ENCODE measurements at places on chromosomes 1 and 21.

DNA sequence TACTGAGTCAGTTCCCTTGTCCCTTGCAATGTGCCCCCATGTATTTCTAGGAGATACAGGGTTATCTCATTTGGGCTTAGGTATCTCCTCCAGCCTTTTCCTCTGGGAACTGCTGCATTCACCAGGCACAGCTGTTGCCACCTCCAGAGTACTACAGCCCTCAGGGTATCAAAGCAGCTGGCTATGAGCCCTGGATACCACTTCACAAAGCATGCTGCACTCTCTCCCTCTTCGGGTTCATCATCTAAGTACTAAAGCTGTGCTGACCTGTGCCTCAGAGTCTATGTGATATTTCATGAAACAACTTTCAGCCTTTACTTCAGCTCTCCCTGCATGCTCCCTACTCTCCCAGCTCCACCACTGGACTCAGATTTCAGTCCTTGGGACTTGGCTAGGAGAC, 62.3 kb downstream of the CCDC185 start:
- H3K4me3 ChIP-seq: no peak overlapping the region
- H3K36me3 ChIP-seq: no peaks in the 10 kb centered on the region
- no peaks in the 10 kb centered on the region for H3K27me3 ChIP-seq
- no peak for DNase-seq
- no peaks in the 10 kb centered on the region for H3K4me1 ChIP-seq
- no peak overlapping the region for H3K27ac ChIP-seq

GRCh38 chr1:115654125-115654524, 12.4 kb downstream of the VANGL1 start:
- H3K36me3 ChIP-seq: peaks cover 7% of the 10 kb centered on the region
- H3K27ac ChIP-seq: no peak overlapping the region
- no peak for DNase-seq
- H3K4me3 ChIP-seq: no peak overlapping the region
- H3K4me1 ChIP-seq: peaks cover 33% of the 10 kb centered on the region

GRCh38 chr1:236338096-236338495, 56.0 kb upstream of the EDARADD start:
- H3K4me1 ChIP-seq: no peaks in the 10 kb centered on the region
- H3K36me3 ChIP-seq: no peaks in the 10 kb centered on the region
- H3K27ac ChIP-seq: no peak overlapping the region
- no peak for DNase-seq

DNA sequence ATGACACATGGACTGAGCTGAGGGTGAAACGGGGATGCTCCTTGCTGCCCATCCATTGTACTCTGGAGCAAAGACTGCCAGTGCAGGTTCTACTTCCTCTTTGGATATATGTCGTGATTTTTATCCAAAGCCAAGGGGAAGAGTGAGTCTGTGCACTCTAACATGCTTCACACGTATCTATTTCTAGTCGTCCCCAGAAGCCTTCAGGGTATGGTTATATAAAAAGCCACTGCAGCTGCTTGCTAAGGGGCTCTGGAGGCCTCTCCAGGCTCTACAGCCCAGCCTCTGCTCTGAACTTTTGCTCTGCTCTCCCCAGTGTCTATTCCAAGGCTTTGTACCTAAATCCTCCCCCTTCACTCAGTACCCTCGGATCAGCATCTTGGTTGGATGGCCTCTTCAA, 20.1 kb downstream of the PAFAH2 start:
- no peak for DNase-seq
- H3K36me3 ChIP-seq: peaks cover 90% of the 10 kb centered on the region
- no peaks in the 10 kb centered on the region for H3K27me3 ChIP-seq
- no peak overlapping the region for H3K4me3 ChIP-seq
- no peaks in the 10 kb centered on the region for H3K4me1 ChIP-seq
- no peak overlapping the region for H3K27ac ChIP-seq

DNA sequence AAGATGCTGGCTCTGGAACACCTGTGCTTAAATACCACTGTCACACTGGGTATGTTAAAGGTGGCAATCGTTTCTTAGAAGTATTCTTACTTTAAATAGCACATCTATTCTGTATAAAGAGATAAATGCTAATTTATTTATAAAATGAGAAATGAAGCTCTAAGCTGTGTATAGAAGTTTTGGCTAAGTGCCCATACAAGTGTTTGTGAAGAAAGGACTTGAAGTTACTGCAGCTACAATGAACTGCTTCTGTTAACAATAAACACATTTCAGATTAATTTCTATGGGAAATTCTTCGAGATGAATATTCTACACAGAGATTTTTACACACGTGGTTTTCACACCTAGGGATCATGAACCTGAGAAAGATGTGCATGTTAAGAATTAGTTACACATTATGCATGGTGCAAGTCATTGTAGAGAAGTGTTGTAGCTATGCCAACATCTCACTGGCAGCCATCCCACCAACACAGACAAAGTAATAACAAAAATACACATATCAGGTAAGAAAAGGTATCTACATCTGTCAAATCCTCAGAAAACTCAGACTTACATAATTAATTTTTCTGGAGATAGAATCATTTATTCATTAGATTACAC, 16.2 kb downstream of the COL24A1 start:
- DNase-seq: no peak
- H3K4me1 ChIP-seq: no peaks in the 10 kb centered on the region
- H3K27me3 ChIP-seq: no peaks in the 10 kb centered on the region
- H3K36me3 ChIP-seq: no peaks in the 10 kb centered on the region

DNA sequence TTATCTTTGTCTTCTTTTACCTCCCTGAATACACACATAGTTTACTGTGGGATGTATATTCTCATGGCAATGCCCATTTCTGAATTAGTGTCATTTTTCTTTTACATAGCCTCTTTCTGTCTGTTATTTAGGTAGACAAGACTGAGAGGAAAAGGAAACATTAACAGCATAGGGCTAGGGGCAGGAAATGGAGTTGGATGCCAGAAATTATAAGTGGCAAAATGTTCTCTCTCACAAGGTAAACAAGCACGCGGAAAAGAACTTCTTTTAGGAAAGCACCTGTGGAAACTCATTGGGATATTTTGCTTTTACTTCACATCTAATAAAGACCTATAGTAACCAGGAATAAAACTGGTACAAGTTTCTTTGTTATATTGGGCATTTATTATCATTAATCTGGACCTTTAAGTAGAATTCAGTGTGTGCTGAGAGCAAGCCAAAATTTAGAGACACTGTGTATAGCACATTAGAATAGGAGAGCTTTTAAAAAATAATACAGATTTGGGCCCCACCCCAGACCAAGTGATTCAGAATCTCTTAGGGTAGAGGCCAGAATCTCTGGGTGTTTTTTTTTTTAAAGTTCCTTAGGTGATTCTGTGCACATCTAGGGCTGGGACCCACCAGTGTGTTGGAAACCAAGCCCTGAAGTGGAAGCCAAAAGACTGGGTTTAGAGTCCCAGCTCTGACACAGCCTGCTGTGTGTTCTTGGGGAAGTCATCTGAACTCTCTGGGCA, 32.7 kb downstream of the S100A10 start:
- DNase-seq: no peak
- no peak overlapping the region for H3K4me3 ChIP-seq
- peak overlapping the region; percentile 57 for H3K27ac ChIP-seq

- H3K27ac ChIP-seq: no peak overlapping the region
- no peaks in the 10 kb centered on the region for H3K27me3 ChIP-seq
- H3K36me3 ChIP-seq: peaks cover 84% of the 10 kb centered on the region
- DNase-seq: no peak
Observed at GRCh38 chr1:235136111-235136510, 7.5 kb upstream of the TOMM20 start.

DNA sequence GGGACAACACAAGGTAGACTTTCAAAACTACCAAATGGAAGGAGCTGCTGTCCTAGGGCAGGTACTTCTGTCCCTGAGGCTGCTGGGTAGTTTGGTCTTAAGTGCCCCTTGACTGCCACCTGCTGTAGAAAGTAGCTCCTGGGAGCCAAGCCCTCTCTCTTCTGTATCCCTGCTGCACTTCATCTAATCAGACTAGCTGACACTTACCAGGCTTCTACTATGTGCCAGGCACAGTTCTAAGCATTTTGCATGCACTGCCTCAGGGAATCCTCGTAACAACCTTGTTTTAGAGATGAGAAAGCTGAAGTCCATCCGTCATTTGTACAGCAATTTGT, 15.9 kb upstream of the SRSF4 start:
- DNase-seq: no peak
- no peak overlapping the region for H3K4me3 ChIP-seq
- peaks cover 17% of the 10 kb centered on the region for H3K4me1 ChIP-seq
- no peaks in the 10 kb centered on the region for H3K27me3 ChIP-seq
- H3K36me3 ChIP-seq: peaks cover 59% of the 10 kb centered on the region

- no peaks in the 10 kb centered on the region for H3K4me1 ChIP-seq
- no peaks in the 10 kb centered on the region for H3K27me3 ChIP-seq
- H3K27ac ChIP-seq: no peak overlapping the region
- no peak for DNase-seq
- no peaks in the 10 kb centered on the region for H3K36me3 ChIP-seq
- no peak overlapping the region for H3K4me3 ChIP-seq
Observed at GRCh38 chr21:21373969-21374368, 375.8 kb downstream of the NCAM2 start.

DNA sequence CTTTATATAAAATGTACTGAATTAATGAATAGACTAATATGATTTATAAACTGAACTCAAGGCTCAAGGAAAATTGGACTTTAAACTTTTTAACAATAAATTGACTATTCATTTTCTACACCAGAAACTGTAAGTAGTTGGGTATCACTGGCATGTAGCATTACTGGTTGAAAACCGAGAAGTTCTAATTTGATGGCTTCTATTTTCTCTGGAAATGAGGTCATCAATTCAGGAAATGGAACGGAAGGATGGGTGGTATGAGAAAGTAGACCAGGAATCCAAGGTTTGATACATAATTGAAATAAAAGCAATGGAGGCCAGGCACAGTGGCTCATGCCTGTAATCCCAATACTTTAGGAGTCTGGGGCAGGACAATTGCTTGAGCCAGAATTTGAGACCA, 50.4 kb downstream of the RERE start:
- DNase-seq: no peak
- peaks cover 11% of the 10 kb centered on the region for H3K4me1 ChIP-seq
- no peak overlapping the region for H3K4me3 ChIP-seq
- H3K27ac ChIP-seq: no peak overlapping the region
- no peaks in the 10 kb centered on the region for H3K36me3 ChIP-seq

- H3K4me3 ChIP-seq: no peak overlapping the region
- no peaks in the 10 kb centered on the region for H3K27me3 ChIP-seq
- peaks cover 25% of the 10 kb centered on the region for H3K4me1 ChIP-seq
- peak overlapping the region; percentile 37 for H3K27ac ChIP-seq
Observed at GRCh38 chr1:17441265-17441992, 2.0 kb upstream of the RCC2 start.

- H3K4me1 ChIP-seq: no peaks in the 10 kb centered on the region
- DNase-seq: no peak
- H3K27me3 ChIP-seq: no peaks in the 10 kb centered on the region
- H3K27ac ChIP-seq: no peak overlapping the region
- H3K36me3 ChIP-seq: no peaks in the 10 kb centered on the region
- no peak overlapping the region for H3K4me3 ChIP-seq
Observed at GRCh38 chr1:246274186-246274585, 232.9 kb downstream of the SMYD3 start.

- no peaks in the 10 kb centered on the region for H3K27me3 ChIP-seq
- DNase-seq: no peak
- H3K36me3 ChIP-seq: no peaks in the 10 kb centered on the region
- H3K27ac ChIP-seq: no peak overlapping the region
Observed at GRCh38 chr1:222286011-222286410, 261.9 kb downstream of the HHIPL2 start.

DNA sequence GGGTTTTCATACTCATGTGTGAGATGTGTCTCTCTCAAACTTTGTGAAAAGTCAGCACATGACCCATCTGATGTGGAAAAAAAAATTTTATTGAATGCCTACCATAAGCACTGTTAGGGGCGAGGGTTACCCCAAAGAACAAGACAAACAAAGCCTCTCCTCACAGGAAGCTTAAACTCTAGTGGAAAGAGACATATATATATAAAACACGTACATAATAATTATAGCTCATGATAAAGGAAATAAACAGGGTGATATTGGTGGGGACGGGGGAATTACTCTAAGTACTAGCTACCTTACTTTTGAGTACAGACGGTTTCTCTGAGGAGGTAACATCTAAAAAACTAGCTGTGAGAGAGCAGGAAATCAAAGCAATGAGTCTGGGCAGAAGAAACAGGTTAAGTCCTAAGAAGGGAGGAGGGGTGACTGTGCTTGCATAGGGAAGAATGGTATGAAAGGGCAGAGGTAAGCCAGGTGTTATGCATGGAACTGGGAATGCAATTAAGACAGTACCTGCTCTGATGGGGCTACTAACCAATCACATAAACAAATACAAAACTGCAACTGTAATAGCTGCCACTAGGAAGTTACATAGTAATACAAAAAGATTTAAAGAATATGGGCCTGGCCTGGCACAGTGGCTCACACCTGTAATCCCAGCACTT, 4.5 kb downstream of the LIN9 start:
- no peaks in the 10 kb centered on the region for H3K27me3 ChIP-seq
- DNase-seq: no peak
- H3K36me3 ChIP-seq: no peaks in the 10 kb centered on the region
- H3K27ac ChIP-seq: no peak overlapping the region
- H3K4me1 ChIP-seq: peaks cover 9% of the 10 kb centered on the region
- H3K4me3 ChIP-seq: no peak overlapping the region

DNA sequence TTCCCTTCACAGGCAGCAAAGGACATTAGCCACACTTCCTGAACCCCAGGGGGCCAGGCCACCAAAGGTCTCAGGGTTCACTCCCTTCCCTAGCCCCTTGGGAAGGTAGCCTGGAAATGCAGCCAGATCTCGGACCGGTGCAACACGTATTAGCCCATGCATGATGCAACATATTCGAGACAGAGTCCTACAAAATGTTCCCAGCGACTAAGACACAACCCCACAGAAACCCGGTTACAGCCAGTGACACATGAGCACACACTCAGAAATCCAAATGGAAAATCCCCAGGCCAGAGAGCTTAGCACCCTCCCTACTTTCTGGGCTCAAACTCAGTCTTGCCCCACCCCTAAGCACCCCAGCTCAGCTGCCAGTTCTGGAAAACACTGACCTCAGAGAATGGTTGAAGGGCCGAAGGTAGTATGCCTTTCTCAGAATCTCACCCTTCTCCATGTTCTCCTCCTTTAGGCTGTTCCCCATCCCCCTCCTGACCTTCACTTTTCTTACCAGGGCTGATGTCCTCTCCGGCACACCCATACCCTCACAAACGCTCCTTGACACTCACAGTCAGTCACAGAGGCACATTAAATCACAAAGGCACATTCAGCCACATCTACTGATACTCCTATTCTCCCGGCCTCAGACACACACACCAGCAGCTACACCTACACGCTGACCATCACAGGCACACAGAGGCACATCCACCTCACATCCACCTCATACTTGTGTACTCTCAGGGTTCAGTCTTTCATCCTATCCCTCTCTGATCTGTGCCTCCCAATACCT, at the start of gene TSPAN1:
TSS of gene TSPAN1 (plus strand) at position 640 of the 784 bp plus-strand sequence. CDS start 6,021 bp downstream, outside the sequence.
- H3K4me1 ChIP-seq: peaks cover 59% of the 10 kb centered on the region
- no peak for DNase-seq
- H3K36me3 ChIP-seq: no peaks in the 10 kb centered on the region
- H3K27ac ChIP-seq: peak within 1 kb of the TSS; percentile 66
- no peak within 1 kb of the TSS for H3K4me3 ChIP-seq

- H3K27ac ChIP-seq: no peak overlapping the region
- peak overlapping the region; percentile 7 for H3K4me3 ChIP-seq
- peaks cover 19% of the 10 kb centered on the region for H3K36me3 ChIP-seq
- DNase-seq: no peak
- no peaks in the 10 kb centered on the region for H3K27me3 ChIP-seq
Observed at GRCh38 chr1:161884475-161884874, 118.4 kb downstream of the ATF6 start.
